ENCODE measurements at places on chromosomes 4 and X.

GRCh38 chr4:60726779-60727178 lies 473.3 kb upstream of the ADGRL3 start:
- DNase-seq: no peak

GRCh38 chrX:3627594-3627993 lies 85.9 kb downstream of the PRKX start:
- no peak for DNase-seq

DNA sequence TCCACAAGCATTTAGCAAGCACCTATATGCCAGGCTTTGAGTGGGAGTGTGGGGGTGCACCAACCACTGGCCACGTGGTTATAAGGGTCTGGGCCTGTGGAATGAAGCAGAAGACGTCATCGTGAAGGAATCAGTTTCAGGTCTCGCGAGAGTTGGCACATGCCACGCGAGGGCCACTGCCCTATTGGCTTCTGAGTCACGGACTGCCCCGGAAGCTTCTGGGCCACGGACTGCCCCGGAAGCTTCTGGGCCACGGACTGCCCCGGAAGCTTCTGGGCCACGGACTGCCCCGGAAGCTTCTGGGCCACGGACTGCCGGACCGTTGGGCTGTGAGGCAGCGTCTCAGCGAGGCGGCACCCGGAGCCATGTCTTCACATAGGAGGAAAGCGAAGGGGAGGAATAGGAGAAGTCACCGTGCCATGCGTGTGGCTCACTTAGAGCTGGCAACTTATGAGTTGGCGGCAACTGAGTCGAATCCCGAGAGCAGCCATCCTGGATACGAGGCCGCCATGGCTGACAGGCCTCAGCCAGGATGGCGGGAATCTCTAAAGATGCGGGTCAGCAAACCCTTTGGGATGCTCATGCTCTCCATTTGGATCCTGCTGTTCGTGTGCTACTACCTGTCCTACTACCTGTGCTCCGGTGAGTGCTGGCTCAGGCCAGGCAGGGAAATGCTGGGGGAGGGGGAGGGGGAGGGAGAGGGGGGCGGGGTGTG lies at the start of gene FMR1NB:
FMR1NB (plus strand) TSS at position 300 of the 715 bp plus-strand sequence; CDS start at position 366, 66 bp downstream.
- no peak for DNase-seq

- no peak for DNase-seq
These were observed 204.4 kb downstream of the NSUN7 start for GRCh38 chr4:40954088-40954668.

DNA sequence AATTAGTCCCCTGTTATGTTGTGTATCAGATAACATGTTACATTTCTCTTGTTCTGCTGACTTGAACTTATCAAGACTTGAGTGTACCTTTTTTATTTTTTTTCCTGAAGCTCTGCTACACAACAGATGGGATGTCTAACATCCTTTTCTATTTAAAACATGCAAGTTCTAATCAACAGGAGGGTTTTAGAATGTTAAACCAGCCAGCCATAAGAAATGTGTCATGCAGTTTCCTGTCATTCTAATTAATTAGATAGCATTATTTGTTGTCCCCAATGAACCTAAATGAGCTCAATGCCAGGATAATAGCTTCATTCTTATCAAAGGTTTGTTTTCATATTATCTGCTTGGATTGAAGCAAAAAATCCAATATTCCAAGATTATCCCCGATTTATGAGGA lies 958.2 kb downstream of the PCDH7 start:
- no peak for DNase-seq

DNA sequence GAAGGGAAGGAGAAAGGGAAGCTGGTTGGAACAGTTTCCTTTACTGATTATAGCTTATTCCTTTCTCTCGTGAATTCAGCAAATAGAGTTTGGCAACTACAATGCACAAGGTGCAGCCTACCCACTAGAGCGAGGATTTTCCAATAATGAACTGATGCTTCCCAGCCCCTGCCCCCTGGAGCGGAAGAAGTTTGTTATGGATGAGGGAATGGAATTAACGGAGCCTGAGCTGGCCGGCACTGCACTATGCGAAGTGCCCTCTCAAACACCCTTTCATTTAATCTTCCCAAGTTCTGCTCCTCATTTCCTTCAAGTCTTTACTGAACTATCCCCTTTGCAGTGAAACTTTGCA lies 42.5 kb upstream of the CBR4 start:
- DNase-seq: no peak

DNA sequence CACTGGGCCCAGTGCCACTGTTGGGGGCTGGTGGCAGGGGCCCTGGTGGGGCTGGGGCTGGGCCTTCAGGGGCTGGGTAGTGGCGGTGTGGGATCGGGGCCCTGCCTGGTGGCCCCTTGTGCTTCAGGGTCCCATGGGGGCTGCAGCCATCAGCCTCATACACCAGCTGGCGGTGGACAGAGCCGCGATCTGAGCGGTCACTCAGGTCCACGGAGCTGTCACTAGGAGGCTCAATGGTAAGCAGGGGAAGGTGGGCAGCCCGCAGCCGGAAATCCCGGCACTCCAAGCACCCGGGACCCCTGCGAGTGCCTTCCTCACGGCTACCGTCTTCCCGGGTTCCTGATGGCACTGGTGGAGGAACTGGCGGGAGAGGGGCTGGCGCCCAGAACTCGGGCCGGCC lies 25.5 kb upstream of the KDM5C start:
- DNase-seq: no peak

- no peak for DNase-seq
These were observed 20.8 kb upstream of the MANBA start for GRCh38 chr4:102781570-102781969.

DNA sequence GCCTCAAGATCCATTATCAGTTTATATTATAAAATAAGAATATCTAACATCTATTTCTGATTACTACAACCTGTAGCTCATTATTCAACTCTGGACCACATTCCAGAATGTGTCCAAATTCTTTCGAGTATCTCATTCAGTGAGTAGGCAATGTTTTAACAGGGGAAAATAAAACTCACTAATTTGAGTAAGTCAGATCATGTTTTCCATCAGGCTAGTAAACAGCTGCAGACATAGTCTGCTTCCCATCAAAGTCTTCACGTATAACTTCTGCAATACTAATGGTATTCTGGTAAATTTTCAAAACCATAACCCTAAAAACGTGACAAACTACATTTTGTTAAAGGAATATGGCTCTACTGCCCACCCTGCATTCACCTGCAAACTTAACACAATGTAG lies 31.8 kb downstream of the TBCK start:
- DNase-seq: no peak

DNA sequence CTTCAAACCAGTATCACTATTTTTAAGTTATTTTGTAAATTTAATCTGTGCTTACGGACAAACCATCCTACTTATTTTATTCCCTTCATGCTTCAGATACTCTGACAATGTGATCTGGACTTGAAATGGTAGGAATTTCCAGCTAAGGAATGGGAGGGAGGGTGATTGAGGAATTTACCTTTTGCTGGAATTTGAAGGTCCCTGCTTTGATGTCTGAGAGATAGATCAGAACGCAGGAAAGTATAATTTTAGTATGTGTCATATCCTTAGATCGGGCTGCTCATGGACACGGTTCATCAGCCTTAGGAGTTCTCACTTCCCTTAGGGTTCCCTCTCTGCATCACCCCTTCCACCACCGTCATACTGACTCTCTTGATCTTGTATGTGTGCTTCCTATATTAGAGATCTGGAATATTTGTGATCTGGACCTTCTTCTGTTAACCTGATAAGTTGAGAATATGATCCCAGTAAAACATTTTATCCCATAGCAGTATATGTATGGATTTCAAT lies 16.8 kb downstream of the OCRL start:
- DNase-seq: no peak

GRCh38 chrX:17472424-17472823 lies 97.4 kb downstream of the NHS start:
- no peak for DNase-seq

DNA sequence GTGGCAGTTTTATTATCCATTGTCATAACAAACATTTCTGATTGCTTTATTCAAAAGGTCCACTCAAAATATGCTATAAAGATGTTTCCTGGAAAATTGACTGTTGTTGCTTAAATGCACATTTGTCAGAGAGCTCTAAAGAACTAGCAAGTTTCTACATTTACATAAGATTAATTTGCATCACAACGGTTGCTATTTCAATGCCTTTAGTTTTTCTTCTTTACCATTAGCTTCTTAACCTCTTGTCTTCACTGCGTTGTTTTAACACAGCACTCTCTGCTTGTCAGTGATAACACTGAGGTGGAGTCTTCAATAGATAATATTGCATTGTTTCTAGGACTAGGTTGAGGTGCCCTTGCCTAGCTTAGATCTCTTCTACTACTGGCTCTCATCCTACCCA lies 76.7 kb upstream of the GALNT7 start:
- no peak for DNase-seq

GRCh38 chrX:71895607-71896006 lies 15.0 kb upstream of the NHSL2 start:
- no peak for DNase-seq

DNA sequence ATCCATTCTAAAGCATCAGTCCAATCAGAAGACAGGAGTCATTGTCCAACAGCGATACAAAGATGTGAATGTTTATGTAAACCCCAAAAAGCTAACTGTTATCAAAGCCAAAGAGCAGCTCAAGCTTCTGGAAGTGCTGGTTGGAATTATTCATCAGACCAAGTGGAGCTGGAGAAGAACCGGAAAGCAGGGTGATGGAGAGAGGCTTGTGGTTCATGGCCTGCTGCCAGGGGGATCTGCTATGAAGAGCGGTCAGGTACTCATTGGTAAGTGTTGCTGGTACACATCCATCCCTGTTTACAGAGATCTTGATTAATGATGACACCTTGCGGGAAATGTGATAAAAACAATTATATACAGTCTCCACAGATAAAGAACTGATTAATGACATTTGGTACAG lies 11.0 kb downstream of the INTU start:
- no peak for DNase-seq

- no peak for DNase-seq
These were observed 58.6 kb upstream of the PGRMC2 start for GRCh38 chr4:128346054-128346716.

- no peak for DNase-seq
These were observed 198.4 kb downstream of the GLUD2 start for GRCh38 chrX:121245763-121246162.

GRCh38 chrX:131828482-131828881 lies 194.6 kb upstream of the STK26 start:
- DNase-seq: no peak

- no peak for DNase-seq
These were observed 188.4 kb upstream of the MAOA start for GRCh38 chrX:43467608-43468234.

DNA sequence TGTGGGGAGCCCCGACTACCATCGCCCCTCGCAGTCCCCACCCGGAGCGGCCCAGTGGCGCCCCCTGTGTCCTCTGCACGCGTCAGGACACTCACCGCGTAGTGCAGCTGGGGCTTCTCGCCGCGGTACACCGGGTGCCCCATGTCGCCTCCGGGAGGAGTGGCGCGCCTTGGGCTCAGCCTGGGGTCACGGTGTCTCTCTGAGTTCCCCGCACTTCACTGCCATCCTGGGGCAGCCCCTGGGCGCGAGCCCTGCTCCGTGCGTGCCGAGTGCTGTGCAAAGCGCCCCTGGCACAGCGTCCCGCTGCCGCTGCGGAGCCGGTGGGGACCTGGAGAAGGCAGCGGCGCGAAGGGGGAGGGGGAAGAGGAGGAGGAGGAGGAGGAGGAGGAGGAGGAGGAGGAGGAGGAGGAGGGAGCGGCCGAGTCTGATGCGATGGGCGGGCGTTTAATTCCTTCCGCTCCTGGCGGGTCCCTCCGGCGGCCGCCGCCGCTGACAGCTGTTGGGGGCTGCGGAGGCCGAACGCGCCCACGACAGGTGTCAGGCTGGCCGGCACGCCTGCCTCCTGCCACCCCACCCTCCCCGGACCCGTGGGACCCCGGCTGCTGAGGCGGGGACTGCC lies 134.3 kb downstream of the AMELX start:
- no peak for DNase-seq

DNA sequence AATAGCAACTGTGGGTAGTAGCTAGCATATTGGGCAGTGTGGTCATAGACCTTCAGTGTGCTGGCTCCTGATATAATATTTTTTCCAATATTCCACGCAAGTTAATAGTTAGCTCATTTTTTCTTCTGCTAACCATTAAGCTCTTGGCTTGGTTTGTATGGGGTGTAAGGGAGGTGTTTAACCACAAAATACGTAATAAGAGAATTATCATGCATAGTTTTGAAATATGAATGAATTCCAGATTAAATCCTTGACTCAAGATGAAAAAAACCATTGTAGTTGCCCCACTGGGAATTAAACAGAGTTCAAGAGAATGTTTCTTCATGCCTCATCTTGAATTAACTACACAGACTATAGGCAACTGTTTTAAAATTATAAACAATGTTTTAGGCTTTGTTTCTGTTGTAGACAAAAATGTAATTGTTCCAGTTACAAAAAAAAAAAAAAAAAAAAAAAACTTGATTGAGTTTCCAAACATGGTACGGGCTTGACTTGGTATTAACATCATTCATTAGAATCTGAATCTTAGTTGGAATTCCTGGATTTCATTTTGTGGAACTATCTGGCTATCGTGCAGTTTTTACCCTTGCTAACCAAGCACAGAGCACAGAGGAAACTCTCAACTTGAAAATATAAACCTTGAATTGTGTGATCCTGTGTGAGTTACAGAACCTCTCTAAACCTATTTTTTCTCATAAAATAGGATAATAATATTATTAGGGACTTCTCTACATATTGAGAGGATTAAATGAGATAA lies 28.4 kb downstream of the CXCL1 start:
- DNase-seq: peak; percentile 62

DNA sequence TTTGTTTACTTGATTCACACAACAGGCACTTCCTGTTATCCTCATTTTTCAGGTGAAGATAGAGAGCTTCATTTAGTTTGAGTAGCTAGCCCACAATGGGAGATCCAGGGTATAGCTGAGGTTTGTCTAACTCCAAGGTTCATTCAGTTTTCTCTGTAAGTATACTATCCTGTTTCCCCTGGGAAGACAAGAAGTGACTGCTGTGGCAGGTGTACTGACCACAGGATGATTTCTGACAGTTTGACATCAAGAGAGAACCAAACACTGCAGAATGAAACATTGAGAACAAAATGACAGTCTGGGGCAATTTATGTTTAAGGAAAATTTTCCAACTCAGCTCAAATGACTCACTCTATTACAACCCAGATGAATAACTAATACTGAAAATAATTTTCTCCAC lies 958.0 kb downstream of the STPG2 start:
- DNase-seq: no peak

- peak; percentile 68 for DNase-seq
These were observed 136.2 kb downstream of the PALLD start for GRCh38 chr4:168633064-168633463.

DNA sequence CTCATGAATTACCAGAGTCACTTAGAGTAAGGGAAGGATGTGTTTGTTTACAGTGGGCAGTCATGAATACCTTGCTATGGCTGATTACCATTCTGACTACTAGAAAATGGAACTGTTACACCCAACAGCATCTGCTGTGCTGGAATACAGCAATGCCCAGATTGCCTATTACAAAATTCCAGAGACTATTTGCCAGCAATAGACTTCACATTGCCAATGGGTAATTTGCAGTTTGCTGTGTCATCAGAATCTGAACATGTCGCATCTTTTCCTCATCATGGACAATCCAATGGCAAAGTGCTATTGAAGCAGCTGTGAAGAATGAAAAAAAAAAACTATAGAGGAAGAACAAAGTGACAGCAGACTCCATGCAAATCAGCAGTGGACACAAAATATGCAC lies 356.6 kb downstream of the CXXC4 start:
- DNase-seq: no peak

Data from astrocyte of the spinal cord (primary cell).